ENCODE measurements at places on chromosomes 5 and 9.

DNA sequence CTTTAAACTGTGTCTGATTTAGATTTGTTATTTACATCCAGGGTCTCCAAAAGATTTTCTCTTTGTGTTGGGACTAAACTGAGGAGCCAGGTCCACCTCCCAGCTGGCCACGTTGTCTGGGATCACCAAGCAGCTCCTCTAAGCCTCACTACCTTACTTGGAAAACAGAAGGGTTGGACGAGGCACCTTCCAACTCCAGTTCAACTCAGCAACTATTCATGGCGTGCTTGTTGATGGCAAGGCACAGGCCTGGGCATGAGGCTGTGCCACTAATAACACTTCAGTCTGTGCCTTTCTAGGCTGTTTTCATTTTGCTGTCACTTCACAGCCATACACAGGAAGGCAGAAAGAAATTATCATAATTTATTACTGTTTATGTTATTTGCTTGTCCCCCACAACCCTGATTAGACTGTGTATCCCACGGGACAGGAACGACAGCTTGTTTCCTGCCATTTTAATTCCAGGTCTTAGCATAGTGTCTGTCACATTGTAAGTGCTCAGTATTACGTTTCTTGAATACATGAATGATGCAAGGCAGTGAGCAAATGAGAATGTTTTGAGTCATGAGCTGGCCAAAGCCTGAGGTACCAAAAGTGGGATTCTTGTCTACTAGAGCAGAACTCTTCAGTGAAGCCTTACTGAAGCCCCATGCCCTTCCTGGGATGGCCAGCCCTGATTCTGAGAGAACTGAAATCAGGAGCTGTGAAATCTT lies 125.8 kb downstream of the GALNT10 start:
- DNase-seq = no peak

DNA sequence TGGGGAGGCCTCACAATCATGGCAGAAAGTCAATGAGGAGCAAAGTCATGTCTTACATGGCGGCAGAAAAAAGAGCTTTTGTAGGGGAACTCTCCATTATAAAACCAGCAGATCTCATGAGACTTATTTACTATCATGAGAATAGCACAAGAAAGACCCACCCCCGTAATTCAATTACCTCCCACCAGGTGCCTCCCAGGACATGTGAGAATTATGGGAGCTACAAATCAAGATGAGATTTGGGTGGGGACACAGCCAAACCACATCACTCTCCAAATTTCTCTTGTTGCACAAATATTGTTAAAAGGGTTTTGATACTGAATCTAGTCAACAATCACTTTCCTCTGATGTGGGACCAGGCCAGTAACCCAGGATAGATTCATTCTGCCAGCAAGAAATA lies 1176.1 kb downstream of the CDH9 start:
- no peak for DNase-seq

DNA sequence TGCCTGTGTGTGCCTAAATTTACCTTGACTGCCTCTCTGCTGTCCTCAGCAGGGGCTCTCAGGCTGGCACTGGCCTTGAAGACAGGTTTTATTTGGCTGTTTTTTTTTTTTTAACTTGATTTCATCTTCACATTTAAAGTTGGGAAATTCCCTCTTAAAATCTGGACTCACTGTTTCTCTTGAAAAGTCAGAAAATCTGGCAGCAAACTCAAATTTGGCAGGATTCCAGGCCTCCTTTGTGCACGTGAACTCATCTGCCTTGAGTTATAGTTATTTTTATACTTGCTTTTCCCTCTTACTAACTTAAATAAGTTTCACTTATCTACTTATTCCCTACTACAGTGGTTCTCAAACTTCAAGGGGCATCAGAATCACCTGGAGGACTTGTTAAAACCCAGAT lies 118.4 kb upstream of the MAP3K1 start:
- DNase-seq = no peak

GRCh38 chr9:93585695-93586094 lies 9.3 kb downstream of the PHF2 start:
- no peak for DNase-seq

GRCh38 chr5:78858364-78858763 lies 126.7 kb downstream of the ARSB start:
- DNase-seq = no peak

GRCh38 chr5:61637566-61637965 lies 305.5 kb downstream of the ZSWIM6 start:
- DNase-seq = no peak

DNA sequence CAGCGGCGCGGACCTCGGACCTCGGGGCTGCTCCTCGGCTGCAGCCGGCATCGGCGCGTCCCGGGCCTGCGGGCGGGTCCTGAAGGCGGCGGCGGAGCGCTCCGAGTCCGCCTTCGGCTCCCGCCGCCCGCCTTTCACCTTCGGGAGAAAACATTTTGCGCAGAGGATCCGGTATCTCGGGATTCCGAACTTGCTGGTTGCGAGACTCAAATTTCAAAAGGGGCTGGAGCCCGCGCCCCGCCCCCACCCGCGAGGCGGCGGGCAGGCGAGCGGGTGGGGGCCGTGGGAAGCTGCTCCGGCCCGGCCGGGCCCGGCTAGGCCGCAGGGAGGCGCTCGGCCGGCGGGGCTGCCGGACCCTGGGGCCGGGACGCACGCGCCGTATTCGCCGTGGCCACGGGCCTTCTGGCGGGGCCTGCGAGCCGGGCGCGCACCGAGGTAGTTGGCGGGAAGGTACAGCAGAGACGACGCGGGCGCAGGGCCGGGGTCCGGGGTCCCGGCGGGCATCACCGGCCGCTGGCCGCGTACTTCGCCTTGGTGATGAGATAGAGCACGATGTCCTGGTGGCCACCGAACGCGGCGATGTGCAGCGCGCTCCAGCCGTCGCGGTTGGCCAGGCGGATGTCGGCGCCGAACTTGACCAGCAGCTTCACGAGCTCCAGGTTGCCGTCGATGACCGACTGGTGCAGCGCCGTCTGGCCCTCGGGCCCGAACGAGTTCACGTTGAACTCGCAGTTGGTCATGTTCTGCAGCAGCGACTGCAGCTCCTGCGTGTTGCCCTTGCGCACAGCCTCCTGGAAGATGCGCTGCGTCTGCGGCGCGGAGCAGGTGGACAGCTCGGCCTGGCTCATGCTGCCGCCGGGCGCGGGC lies 757 bp downstream of the NRARP start:
- DNase-seq = no peak

DNA sequence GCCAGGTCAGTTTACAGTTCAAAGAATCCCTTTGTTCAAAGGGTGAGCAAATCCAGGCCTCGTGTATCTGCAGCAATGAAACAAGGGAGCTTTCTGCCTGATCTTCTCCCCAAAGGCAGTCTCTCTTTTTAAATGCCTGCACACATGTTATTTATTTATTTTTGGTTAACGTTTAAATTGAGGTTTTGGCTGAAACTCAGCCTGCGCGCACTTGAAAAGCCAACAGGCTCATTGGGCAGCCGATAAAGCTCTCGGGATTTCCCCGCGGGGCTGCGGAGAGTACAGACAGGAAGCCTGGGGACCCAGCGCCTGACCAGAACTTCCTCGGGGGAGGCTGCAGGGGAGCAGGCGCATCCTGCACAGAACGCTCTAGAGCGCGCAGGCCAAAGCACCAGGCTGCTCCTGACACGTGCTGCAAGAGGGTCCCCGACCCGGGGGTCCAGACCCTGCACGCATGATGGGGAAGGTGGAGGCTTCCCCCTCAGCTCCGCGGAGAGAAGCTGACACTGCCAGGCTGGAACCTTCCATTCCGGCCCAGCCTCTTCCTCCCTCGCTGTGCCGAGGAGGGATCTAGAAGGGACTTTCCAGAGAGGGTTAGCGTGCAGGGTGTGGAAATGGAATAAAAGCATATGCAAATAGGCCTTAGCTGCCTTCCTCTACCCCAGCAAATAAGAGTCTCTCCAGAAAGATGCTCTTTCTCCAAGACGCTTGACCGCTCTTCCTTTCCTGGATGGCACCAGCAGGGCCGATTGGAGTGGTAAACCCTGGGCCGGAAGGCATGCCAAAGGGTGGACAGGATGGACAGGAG lies 46.1 kb downstream of the PTTG1 start:
- DNase-seq = no peak

GRCh38 chr9:33285502-33285901 lies 4.8 kb upstream of the NFX1 start:
- DNase-seq = no peak

DNA sequence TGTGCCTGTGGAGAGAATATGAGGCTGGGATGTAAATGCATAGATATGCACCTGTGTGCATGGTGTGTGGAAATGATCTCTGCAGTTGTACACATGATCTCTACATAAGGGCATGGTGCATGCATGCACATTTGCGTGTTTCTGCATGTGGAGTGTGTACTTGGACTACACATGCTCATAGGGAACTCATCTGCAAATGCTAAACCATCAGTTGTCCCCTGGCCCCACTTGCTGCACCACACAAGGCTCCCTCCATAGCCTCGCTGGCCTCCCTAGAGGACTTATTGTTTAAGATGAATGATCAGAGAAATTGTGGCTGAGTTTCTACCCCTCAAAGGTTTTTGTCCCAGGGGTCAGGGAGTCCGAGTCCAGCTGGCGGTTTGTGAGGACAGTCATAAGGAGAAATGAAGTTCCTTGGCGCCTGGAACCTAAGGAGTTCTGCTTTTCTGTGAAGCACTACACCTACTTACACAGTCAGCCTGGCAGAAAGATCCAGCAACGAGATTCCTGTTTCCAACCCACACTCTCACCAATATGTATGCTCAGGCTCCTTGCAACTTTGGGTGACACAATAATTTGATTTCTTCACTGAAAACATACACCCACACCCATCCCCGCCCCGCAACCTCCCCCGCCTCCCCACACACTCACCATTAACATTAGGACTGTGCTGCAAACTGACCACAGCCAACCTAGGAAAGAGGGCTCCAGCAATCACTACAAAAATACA lies 79.9 kb upstream of the CPEB4 start:
- no peak for DNase-seq

DNA sequence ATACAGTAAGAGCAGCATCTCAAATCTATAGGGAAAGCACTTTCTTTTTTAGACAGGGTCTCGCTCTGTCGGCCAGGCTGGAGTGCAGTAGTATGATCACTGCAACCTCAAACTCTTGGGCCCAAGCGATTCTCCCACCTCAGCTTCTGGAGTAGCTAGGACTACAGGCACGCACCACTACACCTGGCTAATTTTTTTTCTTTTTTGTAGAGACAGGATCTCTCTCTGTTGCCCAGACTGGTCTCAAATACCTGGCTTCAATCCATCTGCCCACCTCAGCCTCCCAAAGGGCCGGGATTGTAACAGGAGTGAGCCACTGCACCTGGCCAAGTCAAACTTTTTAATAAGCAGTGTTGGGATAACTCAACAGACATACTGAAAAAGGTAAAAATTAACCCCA lies 107.6 kb downstream of the SIL1 start:
- DNase-seq = no peak

GRCh38 chr9:106356924-106357323 lies 506.0 kb upstream of the ZNF462 start:
- no peak for DNase-seq

GRCh38 chr9:23594421-23594820 lies 231.6 kb downstream of the ELAVL2 start:
- DNase-seq = no peak

DNA sequence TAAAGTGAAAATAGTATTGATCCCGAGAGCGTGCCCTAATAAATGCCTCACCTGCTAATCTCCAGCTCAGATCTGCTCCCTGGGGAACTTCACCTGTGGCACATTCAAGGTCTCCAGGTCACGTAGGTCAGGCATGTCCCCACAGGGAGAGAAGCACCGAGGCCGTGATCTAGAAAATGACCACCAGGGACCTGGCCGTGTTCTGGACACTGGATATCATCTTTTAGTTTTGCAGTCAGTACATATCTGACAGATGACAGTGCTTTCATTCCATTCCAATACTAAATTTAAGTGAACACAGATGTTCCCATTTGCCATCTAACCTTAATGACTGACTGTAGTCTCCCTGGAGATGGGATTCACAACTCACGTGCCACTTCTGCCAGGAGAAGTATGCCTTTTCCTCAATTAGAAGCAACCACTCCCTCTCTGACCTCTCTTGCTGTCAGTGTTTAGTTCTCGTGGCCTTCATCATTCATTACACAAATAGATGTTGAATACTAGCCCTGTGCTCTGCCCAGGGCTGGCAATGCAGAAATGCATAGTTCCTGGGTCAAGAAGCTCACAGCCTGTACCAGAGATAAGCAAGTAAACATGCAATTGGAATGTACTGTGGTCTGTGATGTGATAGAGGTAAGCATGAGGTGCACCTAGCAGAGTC lies 276.5 kb downstream of the NTRK2 start:
- no peak for DNase-seq

DNA sequence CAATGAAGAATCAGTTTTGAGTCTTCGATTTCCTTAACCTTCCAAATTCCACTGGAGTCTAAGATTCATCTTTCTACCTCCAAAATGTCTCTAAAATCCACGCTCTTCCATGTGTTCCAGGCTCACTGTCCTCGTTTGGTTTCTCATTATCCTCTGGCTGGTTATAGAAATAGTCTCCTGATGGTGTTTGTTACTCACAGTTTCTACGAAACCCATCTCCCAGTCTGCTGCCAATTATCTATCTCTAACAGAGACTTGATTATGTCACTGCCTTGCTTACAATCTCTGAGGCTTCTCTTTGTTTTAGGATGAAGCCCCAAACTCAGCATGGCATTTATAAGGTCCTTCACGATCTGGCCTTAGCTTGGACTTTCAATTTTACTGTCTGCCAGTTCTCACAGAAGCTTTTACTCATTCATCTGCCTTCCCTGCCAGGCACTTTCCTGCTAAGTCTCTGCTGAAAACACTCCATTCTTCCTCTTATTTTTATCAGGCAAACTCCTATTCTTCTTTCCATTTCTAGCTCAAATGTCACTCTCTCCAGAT lies 339.6 kb upstream of the SGCD start:
- DNase-seq = no peak

- no peak for DNase-seq
Measured at GRCh38 chr9:131060900-131061630, 35.3 kb upstream of the AIF1L start.

GRCh38 chr9:114538241-114538640 lies 33.0 kb upstream of the WHRN start:
- DNase-seq = no peak

DNA sequence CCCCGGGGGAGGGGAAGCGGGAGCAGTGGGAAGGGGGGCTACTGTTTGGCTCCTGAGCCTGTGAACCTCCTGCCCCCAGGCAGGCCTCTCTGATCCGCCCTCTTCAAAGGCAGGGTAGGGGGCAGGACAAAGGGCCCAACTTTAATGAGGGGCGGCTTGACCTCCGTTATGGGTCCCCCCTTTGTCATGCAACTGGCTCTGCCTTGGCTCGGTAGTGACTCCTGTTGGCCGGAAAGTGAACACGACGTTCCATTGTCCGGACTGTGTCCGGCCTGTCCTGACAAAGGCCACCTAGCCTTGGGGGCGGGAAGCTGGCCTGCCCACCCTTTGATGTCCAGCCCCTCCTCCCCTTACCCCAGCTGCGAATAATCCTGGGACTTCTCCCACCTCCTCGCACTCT lies 1.3 kb downstream of the CDX1 start:
- DNase-seq = no peak

DNA sequence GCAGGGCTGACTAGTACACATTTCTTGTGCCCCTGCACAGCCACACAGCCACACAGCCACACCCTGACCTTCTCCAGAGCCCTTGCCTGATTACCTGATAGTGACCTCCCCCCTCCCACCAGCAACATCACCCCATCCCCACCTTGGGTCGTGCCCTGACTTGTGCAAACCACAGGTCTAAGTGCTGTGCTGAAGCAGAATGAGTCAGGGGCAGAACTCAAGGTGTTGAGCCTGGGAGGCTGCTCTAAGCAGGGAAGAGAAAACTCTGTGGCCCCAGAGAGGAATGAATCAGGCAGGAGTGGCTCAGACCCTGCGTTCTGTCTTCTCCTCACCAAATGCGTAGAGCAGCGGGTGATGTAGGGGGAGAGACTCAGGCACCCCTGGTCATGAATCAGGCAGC lies 24.3 kb upstream of the FAT2 start:
- no peak for DNase-seq

Data from left renal cortex interstitium (tissue), 4 donors.